ENCODE measurements at places on chromosomes 5 and 9.

GRCh38 chr9:114680259-114681001 is 1.6 kb downstream of the TEX48 start:
- no peak for DNase-seq

DNA sequence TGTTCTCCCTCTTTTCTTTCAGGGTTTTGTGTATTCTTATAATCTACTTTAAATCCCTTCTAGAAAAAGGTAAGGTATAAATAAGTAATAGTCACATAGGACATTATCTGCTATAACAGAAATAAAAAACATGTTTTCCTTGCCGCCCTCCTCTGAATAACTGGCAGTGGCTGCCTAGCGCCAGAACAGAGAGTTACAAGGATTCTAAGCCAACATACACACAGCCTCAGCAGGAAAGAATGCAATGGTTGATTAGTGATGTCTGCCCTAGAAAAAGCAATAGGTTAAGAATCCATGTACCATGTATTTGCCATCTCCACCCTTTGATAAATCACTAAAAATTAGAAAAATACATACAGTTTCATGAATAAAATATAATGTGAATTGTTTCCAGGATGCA is 4.9 kb downstream of the MED27 start:
- no peak for DNase-seq

- no peak for DNase-seq
These were observed 32.1 kb upstream of the ADRB2 start for GRCh38 chr5:148794275-148794674.

DNA sequence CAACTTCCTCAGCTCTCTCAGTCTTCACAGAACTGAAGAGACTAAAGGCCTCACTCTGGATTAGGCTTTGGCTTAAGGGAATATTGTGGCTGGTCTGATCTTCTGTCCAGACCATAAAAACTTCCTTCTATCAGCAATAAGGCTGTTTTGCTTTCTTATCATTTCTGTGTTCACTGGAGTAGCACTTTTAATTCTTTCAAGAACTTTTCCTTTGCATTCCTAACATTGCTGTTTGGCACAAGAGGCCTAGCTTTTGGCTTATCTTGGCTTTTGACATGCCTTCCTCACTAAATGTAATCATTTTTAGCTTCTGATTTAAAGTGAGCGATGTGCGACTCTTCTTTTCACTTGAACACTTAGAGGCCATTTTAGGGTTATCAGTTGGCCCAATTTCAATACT is 88.7 kb upstream of the ACOT12 start:
- DNase-seq: no peak

GRCh38 chr5:40678460-40679147 is 1.1 kb upstream of the PTGER4 start:
- no peak for DNase-seq

GRCh38 chr5:41748631-41749030 is 121.6 kb downstream of the OXCT1 start:
- no peak for DNase-seq

- DNase-seq: no peak
These were observed 722.6 kb downstream of the TLE4 start for GRCh38 chr9:80294318-80294717.

DNA sequence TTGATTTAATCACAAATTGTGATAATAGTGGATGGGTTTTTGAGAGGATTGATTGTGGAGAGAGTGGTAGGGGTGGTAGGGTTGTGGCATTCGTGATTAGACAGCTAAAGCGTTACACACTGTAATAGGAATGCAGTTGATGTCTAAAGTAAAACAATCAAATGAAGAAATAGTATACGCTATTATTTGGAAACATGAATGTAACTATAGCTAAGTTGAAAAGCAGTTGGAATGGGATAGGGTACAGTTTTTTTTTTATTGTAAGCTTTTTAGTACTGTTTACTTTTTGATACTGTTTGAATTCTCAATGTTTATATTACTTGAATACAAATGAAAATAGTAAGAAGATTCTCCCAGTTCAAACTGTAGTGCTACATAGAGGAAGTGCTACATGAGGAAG is 51.8 kb downstream of the RANBP17 start:
- DNase-seq: no peak

GRCh38 chr5:33769196-33769595 is 122.6 kb downstream of the ADAMTS12 start:
- DNase-seq: no peak

DNA sequence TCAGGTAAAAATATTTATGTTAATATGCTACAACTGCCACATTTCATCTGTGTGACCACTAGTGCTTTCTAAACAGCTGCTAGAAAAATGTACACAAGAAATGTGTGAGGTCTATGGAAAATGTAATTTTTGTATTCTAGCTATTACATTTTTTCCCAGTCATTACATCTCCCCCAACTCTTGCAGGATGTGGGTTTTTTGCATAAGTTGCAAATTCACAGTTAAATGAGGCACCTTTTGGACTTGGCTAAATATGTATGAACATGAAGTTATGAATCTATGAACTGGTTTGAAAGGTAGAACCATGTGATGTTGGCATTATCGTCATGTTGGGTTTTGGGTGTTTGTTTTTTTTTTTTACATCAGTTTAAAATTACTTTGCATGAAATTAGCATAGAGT is 590.4 kb upstream of the WWC1 start:
- DNase-seq: no peak

- DNase-seq: no peak
These were observed 23.6 kb downstream of the COL27A1 start for GRCh38 chr9:114178756-114179450.

- DNase-seq: no peak
These were observed 38.9 kb downstream of the ADAMTS16 start for GRCh38 chr5:5179079-5179478.

DNA sequence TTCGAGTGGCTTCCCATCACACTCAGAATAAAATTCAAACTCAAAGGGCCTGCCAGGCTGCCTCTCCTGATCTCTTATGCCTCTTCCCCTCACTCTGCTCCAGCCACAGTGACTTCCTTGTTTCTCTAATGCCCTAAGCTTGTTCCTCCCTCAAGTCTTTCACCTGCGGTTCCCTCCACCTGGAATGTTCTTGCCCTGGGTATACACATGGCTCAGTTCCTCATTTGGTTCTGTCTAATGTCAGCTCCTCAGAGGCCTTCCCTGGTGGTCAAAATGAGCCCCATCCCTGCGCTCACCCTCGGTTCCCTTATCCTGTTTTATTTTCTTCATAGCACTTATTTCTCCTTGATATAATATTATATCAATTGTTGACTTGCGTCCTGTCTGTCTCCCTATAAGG is 12.7 kb upstream of the CYSTM1 start:
- DNase-seq: no peak

DNA sequence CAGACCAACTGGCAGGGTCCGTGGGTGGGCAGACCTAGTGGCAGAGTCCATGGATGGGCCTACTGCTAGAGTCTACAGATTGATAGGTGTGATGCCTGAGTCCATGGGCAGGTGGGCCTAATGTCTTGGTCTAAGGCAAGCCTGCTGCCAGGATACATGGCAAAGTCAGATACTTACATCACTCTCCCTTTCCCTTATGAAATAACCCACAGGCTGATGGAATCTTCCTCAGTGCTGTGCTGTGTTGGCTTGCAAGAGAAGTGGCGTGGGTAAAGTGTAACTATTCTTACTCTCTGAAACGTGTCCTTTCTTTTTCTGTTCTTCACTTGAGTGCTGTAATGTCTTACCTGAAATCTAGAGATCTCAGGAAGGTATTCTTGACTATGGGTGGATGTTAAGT is 67.3 kb upstream of the ADRB2 start:
- no peak for DNase-seq

GRCh38 chr5:176570044-176570443 is 20.9 kb downstream of the CDHR2 start:
- no peak for DNase-seq

DNA sequence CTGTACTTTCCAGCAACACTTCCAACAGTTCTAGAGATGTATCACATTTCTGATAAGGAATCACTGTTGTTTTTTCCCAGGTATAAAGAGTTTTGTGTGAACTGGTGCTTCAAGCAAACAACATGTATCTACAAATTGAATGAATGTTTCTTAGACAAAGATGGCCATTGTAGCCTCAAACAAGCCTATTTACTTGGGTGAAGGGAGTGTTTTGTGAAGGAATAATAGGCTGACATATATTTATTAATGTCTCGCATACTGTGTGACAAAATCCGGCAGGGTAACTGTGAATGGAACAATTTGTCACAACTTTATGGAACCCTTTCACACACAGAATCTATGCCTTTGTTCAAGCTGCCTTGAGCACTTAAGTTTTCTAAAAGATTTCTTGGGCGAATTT is 24.8 kb upstream of the DAB2 start:
- no peak for DNase-seq

DNA sequence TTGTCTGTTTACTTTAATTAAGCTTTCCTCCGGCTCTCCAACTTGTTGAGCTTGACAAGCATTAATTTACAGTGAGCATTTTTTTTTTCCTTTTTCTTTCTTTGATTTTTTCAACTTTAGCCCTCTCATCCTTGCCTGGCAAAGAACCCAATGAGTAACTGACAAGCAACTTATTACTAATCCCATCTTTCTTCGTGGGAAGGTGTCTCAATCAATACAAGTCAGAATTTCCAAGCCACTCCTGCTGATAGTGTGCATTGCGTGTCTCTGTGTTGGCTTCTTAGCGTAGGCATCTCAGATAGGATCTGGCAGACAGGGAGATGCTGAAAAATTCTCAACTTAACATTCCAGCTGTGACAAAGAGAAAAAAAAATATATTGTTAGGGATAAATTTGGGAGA is 527.7 kb upstream of the WWC1 start:
- no peak for DNase-seq

- DNase-seq: no peak
These were observed 283.8 kb upstream of the DMRT1 start for GRCh38 chr9:557601-558201.

DNA sequence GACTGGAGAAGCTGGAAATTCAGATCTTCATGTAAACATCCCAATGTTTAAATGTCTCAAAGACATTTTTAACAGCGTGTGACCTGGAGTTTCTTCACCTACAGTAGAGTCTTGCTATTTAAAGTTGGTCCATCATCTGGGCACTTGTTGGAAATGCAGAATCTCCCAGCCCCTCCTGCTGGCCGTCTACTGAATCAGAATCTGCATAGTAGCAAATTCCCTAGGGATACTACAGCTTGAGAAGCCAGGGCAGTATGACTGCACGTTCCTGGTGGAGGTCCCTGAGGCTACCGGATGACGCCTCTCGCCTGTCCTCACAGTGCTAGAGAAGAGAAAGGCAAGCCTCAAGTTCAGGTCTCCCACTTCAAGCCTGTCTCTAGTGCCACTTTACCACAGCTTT is 15.7 kb downstream of the SAP30L start:
- DNase-seq: no peak

- DNase-seq: no peak
These were observed 18.8 kb downstream of the BTNL9 start for GRCh38 chr5:181058786-181059296.

- no peak for DNase-seq
These were observed 276.5 kb downstream of the ARHGEF28 start for GRCh38 chr5:73902327-73903051.

- DNase-seq: no peak
These were observed 2.5 kb upstream of the CACFD1 start for GRCh38 chr9:133457233-133457632.

DNA sequence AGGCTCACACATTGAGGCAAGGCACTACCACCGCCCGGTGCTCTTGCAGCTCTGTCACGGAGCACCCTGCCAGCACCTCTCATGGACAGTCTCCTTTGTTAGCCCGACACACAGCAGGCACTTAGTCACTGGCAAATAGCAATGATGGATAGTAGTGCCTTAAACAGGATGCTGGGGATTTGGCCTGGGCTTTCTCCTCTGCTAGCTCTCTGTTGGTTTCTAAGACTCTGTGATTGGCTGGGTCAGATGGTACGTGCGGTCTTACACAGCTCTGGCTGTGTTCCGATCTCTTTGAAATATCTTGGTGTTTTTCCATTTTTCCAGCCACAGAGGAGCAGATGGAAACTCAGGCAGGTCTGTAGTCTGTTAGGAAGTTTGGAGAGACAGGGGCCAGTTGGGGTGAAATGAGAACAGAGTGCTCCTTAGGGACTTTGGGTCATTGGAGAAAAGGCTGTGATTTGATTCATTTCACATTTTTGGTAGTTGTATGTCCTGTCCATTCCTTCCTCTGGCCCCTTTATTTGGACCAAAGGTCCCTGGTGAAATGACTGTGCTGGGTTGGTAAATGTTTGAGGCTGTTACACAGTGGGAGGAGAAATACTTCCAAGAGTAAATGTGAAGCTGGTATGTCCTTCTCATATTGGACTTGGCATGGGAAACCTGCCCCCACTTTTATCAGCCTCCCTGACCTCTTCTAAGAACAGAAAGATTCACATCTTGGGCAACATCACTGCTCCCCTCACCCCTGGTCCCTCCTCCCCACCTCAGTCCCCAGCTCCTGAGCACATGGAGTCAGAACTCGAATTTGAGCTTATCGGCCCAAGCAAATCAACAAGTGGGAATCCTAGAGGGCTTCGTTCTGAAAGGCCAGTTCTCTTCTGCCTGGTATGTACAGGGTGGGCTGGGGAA is 3.4 kb downstream of the SMIM3 start:
- no peak for DNase-seq

DNA sequence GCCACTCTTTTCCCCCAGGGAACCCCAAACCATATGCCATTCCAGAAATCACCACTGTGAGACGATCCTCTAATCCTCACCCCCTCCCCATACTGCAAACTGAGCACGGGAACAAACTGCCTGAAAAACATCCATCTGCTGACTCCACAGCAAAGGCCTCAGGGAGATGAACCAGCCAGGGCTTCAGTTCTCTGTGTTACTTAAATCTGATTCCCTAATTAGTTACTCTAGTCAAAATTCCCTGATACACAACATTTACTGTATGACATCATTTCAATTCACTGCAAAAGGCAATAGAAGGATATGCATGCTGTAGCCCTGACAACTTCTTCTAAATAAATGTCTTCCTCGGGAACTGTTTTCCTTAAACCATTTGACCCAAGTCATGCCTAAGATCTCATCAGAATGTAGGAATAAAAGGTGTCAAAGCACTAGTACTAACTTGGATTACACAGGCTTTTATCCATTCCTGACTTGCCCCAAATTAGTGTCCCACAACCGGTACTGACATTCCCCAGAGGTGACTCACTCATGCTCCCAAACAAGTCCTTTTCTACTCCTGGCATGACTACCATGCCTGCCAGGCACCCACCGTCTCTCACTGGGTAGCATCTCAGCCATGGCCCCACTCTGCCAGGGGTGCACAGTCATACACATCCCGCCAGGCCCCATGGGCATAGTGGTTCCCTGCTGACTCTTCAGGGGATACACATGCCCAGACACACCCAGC is 35.0 kb downstream of the MTX3 start:
- no peak for DNase-seq

GRCh38 chr5:64925123-64925522 is 156.4 kb downstream of the CWC27 start:
- DNase-seq: no peak

DNA sequence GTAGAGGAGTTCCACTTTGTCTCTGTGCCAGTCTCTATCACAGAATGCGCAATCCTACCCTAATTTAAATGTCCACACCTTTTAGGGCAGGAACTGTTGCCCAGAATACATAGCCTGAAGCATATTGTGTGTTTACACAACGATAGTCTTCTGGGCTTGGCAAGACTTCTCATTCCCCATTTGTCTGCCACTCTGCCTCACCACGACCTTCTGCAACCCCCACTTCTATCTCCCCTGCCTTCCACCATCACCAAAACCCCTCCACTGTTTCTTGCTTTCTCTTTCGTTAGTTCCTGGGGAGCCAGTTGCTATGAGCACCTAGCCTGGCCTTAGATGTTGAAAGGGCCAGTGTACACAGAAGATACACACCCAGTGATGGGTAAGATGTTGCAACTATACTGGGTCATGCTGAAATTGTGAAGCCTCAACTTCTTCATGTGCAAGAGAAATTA is 883 bp upstream of the RNF145 start:
- no peak for DNase-seq

- DNase-seq: no peak
These were observed 247.9 kb downstream of the MSX2 start for GRCh38 chr5:174972291-174972690.

Measured in iPS DF 19.7 (cell line).